ENCODE measurements at places on chromosomes 3 and 15.

- no peak for DNase-seq
Measured at GRCh38 chr3:123140550-123140949, 61.2 kb upstream of the SEC22A start.

- no peak for DNase-seq
Measured at GRCh38 chr15:75673426-75674235, 25.9 kb downstream of the SNX33 start.

GRCh38 chr3:23806534-23807423 is 1.0 kb downstream of the UBE2E1 start:
- DNase-seq: no peak

- DNase-seq: no peak
Measured at GRCh38 chr3:5677555-5677954, 490.0 kb downstream of the EDEM1 start.

DNA sequence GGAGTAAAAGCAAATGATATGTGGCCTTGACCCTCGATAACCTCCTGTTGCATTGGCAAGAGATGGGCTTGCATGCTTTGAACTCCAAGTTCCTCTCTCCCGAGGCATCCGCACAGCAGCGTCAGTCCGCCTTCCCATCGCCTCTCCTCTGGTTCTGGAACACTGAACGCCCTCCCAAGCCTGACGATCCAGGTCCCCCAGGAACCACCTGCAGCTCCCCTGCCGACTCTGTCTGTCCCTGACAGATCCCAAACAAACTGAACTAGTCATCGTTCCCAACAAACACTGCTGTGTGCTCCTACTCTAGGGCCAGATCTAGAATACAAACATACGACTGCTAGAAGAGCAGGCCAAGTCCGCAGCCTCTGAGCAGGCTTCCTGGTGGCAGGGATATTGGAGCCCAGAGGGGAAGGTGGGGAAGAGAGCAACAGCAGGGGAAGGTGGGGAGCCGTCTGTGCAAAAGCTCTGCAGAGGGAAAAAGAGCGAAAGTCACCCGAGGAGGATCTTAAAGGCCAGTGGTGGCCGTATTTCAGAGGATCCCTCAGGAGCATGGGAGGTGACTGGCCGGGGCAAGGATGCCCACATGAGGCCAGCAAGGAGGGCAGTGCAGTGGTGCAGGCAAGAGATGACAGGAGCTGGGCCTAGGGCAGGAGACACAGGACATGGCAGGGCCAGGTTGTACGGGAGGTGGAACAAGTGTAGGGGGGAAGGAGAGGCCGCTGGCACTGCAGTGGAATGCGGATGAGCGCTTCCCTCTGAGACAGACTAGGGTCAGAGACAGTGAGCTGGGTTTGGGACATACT is 50.8 kb downstream of the PCSK6 start:
- DNase-seq: no peak

DNA sequence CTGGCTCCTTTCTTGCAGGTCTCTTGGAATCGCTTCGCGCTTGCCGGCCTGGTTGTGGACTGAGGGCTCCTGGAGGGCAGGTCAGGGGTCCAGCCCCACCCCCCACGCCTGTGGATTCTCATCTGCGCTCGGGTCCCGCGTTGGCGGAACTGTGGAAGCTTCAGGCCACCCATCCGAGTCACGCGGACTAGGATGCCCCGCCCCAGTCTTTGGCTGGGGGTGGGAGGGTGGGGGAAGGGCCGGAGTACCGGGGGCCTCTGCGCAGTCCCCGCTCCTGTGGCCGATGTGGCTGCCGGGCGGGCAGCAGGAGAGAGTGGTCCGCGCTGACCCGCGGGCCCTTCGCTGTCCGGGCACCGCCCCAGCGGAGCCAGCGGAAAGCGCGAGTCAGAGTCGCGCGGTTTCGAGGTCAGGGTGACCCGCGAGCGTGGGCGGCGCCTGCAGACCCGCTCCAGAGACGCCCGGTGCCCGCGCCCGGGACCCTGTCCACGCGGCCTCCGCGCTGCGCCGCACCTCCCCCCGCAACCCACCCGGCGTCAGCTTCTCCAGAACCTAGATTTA is 114.2 kb downstream of the KLF13 start:
- DNase-seq: peak; percentile 26

DNA sequence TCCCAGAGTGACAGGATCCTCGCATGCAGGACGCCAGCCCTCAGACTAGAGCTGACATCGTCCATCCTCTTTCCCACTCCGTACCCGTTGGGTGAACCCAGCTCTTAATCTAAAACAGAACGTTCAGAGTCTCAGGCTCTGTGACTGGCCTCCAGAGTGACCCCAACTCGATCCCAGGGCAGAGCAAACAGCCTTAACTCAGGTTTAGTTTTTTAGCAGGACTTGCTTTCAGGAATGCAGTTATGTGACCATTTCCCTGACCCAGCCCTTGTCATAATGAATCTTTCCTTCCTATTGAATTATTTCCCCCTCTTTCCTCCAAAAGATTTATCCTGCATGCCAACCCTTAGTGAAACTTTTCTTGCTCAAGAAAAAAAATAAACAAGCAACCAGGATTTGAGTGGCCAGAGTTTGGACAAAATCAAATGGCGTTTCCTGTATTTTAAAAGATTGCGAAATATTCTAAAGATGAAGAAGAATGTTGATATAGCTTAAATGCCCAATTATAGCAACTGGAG is 47.8 kb upstream of the RARB start:
- DNase-seq: no peak

- DNase-seq: no peak
Measured at GRCh38 chr3:172749230-172749965, 1.1 kb upstream of the ECT2 start.

- no peak for DNase-seq
Measured at GRCh38 chr3:122563717-122564025, 429 bp downstream of the PARP9 start.

GRCh38 chr15:67506775-67507747 is 13.9 kb upstream of the C15orf61 start:
- DNase-seq: no peak

DNA sequence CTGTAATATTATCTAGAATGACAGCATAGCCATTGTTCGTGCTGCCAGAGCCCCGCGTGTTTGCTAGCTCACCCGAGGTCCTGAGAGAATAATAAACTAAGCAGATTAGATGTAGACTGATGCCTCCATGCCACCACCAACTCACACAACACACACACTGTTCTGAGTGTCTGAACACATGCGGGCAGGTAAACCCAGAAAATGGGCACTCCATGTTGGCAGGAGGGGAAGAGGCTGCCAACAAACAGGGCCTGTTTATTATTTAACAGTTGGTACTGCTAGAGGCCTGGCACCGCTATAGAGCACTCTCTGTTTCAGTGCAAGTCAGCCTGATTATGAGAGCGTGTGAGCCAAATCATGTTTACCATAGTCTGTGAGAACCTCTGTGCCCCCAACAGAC is 299.0 kb downstream of the ZBTB20 start:
- DNase-seq: no peak

GRCh38 chr3:107216229-107216628 is 161.0 kb upstream of the CCDC54 start:
- DNase-seq: no peak

DNA sequence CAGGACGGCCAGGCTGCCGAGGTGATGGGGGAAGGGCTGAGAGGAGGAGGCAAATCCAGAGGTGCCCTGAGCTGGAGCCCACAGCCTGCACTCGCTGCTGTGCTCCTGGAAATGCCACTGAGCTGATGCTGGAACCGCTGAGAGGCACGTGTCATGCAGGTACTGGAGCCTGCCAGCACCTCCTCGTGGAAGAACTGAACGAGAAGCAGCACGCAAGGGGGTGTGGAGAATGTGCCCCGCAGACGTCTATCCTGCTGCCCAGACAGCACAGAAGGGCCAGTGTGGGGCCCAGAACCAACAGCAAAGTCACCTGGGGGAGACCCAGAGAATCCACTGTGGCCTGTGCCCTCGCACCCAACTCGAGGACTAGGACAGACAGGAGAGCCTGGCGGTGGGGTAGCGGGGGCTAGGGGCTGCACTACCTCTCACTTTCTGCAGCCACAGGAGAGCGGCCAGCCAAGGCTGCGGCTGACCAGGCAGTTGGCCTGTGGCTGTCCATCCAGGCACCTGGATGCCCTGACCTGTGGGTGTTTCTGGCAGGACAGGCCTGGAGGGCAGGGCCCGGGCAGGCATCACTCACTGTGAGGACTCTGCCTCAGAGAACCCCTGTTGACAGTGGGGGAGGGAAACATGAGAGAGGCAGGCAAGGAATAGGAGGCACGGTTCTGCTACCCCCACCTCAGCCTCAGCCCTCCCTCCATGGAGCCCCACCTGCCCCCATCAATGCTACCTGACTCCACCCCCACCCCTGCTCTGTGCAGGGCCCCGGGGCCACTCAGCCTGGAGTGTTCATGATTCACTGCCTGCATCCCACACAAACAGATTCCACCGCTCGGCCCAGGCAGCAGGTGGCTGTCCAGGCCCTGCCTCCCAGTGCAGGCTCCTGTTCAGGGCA is 213.1 kb downstream of the TBC1D2B start:
- no peak for DNase-seq

DNA sequence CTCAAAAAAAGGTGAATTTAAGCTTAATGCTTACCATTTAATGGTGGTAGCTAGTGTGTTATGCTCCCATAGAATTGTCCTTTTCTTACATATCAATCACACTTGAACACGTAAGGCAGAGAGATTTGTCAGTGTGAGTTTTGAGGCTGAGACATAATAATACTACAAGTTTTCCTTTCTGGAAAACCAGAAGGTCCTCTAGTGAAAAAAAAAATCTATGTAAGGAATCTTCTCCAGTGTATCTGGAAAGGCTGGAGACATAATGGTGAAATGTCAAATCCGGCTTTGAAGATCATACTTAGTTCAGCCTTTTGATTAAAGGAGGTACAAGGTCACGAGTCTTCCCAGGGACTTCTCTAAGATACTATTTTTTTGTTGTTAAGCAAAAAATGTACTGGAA is 3.4 kb downstream of the TSC22D2 start:
- no peak for DNase-seq

GRCh38 chr3:127676921-127677351 is 4.2 kb downstream of the ABTB1 start:
- no peak for DNase-seq

DNA sequence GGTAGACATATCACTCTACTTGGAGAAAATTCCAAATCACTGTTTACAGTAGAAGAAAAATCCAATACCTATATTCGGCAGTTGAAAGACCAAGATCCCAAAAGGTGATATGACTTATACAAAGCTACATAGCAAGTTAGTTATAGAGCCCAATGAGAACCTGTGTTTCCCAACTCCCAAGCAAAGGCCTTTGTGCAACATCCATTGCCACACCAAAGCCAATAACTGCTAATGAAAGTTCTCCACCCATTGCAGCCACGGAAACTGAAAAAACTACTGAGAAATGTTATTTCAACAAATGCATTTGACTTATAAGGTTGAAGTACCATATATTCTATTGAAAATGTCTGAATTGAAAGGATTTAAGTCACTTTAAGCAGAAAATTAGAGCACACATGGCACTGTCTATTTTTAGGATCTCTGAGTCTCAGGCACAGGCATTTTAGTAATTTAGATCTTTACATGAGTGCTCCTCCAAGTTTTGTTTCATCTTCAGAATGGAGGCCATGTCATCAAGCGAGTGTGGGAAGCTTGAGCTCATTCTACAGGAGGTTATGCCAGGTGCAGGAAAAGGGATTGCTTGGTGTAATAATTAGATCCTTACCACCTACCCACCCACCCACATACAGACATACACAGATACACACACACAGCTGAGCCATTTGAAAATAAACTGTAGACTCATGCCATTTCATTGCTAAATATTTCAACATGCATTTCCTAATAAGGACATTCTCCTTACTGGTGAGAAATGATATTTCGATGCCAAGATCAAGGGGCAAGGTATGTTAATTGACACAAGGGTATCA is 19.7 kb upstream of the ANO10 start:
- DNase-seq: no peak

GRCh38 chr3:4281991-4282390 is 21.2 kb upstream of the SETMAR start:
- DNase-seq: no peak

GRCh38 chr3:71087143-71088018 is 496.1 kb downstream of the FOXP1 start:
- peak; percentile 43 for DNase-seq

- DNase-seq: no peak
Measured at GRCh38 chr3:22634433-22634832, 568.7 kb upstream of the UBE2E2 start.

DNA sequence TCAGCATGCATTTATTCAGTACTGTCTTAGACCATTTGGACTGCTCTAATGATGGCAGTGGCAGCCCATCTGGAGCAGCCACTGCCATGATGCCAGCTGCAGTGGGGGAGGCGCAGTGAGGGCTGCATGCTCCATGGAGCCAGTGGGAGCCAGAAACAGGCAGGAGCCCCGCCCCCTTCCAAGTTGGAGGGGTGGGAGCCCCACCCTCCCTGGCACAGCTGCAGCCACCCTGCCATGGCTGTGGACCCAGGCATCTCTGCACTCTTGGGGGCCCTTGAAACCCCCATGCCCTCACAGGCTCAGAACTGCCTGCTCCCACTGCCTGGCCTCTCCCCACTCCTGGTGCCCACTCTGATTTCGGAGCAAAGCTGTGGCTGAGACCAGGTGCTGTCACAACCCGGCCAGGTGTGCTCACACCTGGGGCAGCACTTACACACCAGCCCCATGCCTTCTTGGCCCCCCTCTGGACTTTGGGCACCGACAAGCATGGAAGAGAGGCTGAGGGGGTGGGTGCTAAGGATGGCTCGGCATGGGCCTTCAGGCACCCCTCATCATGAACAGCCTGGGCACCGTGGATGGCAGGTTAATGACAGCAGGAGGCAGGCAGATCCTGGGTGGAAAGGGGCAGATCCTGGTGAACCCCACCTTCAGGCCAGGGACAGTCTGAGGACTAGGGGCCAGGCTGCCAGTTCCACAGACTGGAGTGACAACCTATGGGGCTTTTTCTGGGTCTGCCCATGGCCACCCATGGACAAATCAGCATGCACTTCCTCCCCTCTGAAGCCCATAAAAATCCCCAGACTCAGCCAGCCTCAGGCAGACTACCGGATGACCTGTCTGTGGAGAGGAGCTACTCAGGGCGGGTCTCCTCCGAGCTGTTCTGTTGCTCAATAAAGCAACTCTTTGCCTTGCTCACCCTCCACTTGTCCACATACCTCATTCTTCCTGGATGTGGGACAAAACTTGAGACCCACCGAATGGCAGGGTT is 18.3 kb downstream of the TBC1D21 start:
- DNase-seq: no peak

- DNase-seq: no peak
Measured at GRCh38 chr3:18080198-18080689, 337.8 kb upstream of the TBC1D5 start.
